ENCODE measurements at places on chromosomes 11 and 22. TPM values are rescaled to one million over a fixed set of nuclear protein-coding genes. Genes with fewer than 3 reads are reported as not detected.

The RFPL3 gene
- not detected for total RNA-seq

The DDI1 gene
- not detected for total RNA-seq

The SNX19 gene
- total RNA-seq: 13.3 TPM

The KCNK4 gene
- not detected for total RNA-seq

The CYTH4 gene
- 1.5 TPM for total RNA-seq

The CREBZF gene
- 28.0 TPM for total RNA-seq

The OR52E8 gene
- total RNA-seq: not detected

The OR2D2 gene
- total RNA-seq: not detected

The C1QTNF5 gene
- not detected for total RNA-seq

The C11orf91 gene
- total RNA-seq: 0.58 TPM

The SMIM35 gene
- not detected for total RNA-seq

The DRD2 gene
- not detected for total RNA-seq

The PDGFD gene
- total RNA-seq: 6.8 TPM
